ENCODE measurements at places on chromosomes 12 and 14.

DNA sequence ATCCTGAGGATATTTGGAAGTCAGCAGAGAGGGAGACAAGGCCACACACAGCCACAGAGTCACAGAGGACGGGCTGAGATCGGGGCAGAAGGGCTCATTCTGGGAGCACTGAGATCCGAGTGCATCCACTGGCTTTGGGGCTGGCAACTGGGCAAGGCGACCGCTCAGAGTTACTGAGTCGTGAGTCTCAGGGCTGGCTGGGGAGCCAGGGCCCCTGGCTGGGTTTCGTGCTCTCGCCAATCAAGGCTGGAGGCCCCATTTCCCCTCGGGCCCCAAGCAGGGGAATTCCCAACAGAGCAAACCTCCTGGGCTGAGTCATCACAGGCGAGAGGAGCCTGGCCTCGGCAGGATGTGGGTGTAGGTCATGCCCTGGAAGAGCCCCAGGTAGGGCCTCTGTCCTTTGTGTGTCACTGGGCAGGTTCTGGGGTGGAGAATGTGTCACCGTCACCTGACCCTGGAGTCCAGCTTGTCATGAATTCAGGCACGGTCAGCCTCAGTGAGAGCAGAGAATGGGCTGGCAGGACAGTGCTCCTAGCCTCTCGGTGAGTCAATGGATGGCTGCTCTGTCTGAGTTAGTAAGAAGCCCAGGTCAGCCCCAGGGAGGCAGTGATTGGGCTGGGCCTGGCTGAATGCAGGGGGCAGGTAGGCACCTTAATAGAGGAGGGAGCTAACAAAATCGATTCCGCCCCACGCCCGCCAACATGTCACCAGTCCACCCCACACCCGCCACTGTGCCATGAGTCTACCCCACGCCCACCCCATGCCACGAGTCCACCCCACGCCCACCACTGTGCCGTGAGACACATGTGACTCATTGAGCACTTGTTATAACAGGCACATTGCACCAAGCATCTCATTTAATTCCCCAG is 16.9 kb downstream of the ASB2 start:
- DNase-seq, result peak; percentile 87

DNA sequence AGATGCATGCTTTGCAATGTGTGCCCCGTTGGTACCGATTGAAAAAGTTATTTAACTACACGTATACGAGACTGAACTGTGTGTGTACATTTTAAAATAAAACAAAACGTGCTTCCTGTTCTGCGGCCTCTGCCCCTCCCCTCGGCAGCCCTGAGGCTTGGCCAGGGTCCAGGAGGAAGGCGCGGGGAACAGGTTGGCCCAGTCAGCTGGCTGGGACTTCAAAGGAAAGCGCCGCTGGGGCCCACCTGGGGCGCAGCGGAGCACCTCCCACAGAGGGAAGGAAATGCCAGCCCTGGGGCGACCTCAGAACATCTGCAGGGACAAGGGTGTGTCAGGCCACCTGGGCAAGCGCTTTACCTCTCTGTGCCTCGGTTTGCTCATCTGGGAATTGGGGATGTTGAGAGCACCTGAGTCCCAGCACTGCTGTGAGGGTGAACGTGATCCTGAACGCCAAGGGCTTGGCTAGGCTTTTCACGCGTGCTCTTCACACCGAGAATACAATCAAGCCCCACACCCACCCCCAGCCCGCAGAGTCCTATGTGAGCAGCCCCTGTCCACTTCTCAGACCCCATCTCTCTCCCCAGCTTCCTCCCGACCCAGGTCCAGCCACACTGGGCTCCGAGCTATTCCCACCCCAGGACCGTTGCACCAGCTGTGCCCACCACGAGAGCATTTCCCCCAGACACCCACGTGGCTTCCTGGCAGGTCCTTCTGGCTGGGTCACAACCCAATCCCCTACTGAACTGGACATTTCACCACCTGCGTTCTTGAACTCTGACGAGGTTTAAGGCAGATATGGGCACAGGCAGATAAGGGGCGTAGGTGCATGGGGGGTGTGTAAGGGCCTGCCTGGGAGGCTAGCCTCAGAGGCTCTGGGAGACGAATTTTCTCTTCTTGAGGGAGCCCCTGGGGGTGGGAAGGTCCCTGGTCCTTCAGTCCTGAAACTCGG is 41.9 kb upstream of the NCOR2 start:
- peak; percentile 65 for DNase-seq

DNA sequence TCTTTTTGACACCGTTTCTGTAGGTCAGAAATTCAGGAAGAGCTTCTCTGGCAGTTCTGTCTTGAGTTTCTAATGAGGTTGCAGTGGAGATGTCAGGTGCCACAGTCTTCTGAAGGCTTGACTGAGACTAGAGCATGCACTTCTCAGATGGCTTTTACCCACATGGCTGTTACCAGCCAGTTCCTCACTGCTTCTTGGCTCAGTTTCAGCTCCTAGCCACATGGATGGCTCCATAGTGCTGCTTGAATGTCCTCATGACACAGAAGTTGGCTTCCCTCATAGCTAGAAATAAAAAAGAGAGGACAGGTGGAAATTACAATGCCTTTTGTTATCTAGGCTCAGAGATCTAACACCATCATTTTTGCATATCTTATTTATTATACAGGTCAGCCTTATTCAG is 38.1 kb upstream of the SLC2A13 start:
- DNase-seq, result no peak

GRCh38 chr12:81168445-81168844 is 90.6 kb downstream of the ACSS3 start:
- DNase-seq, result no peak

- DNase-seq, result no peak
Measured at GRCh38 chr14:52694761-52695480, 437 bp downstream of the ERO1A start.

DNA sequence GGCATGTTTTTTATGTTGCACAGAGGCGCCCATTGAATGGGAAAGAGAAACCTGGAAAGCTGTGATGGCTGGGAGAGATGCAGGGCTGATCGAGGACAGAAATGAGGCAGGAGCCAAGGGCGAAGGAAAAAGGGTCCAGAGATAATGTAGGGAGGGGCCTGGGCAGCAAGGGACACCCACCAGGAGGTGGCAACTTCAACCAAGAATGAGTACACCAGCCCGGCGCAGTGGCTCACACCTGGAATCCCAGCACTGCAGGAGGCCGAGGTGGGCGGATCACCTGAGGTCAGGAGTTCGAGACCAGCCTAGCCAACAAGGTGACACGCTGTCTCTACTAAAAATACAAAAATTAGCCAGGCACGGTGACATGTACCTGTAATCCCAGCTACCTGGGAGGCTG is 4.0 kb downstream of the SSH1 start:
- DNase-seq, result no peak

- DNase-seq, result no peak
Measured at GRCh38 chr14:76354310-76354709, 21.6 kb upstream of the ESRRB start.

GRCh38 chr14:103872481-103873113 is 25.2 kb upstream of the PPP1R13B start:
- DNase-seq, result no peak

- DNase-seq, result no peak
Measured at GRCh38 chr14:59246566-59246965, 58.1 kb downstream of the DAAM1 start.

- DNase-seq, result no peak
Measured at GRCh38 chr12:65934480-65935115, 110.3 kb downstream of the HMGA2 start.

DNA sequence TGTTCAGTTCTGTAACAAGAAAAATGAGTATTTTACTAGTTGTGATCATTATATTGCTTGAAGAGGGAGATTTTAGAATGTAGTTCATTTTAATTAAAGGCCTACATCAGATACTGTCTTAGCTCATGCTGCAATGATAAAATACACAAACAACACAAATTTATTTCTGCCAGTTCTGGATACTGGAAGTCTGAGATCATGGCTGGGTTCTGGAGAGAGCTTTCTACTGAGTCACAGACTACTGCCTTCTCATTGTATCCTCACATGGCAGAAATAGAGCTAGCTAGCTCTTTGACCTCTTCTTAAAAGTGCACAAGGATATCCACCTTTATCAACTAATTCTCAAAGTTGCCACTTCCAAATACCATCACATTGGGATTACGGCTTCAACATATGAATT is 53.8 kb downstream of the MIS18BP1 start:
- no peak for DNase-seq

- no peak for DNase-seq
Measured at GRCh38 chr14:30312214-30312613, 246.7 kb upstream of the G2E3 start.
